ENCODE measurements at places on chromosomes 1 and 21. TPM values are rescaled to one million over a fixed set of nuclear protein-coding genes. Genes with fewer than 3 reads are reported as not detected.

The HES3 gene
- total RNA-seq = not detected

The MPL gene
- not detected for total RNA-seq

The RNU1-2 gene
- total RNA-seq = under 0.01 TPM

The ACOT11 gene
- total RNA-seq = 2.9 TPM

The KLHDC7A gene
- total RNA-seq = not detected

The SAMSN1 gene
- not detected for total RNA-seq

The ADAM30 gene
- total RNA-seq = not detected

The MYCL gene
- 0.37 TPM for total RNA-seq

The ASPM gene
- 39.3 TPM for total RNA-seq

The FAM72C gene
- under 0.01 TPM for total RNA-seq

The A3GALT2 gene
- not detected for total RNA-seq

The TNFAIP8L2 gene
- total RNA-seq = not detected

The OR2AK2 gene
- not detected for total RNA-seq

The SPATA6 gene
- total RNA-seq = 11.1 TPM

The PARP1 gene
- 90.9 TPM for total RNA-seq

The TTC13 gene
- total RNA-seq = 8.2 TPM

The CLCA4 gene
- total RNA-seq = not detected

The CEPT1 gene
- 33.4 TPM for total RNA-seq

All from subcutaneous preadipocyte (primary cell).